ENCODE measurements at places on chromosomes 4 and X. TPM values are rescaled to one million over a fixed set of nuclear protein-coding genes. Genes with fewer than 3 reads are reported as not detected.

- no peak for DNase-seq
Measured at GRCh38 chr4:138199568-138200235, 42.4 kb downstream of the SLC7A11 start.

GRCh38 chr4:60655356-60655755, 544.8 kb upstream of the ADGRL3 start:
- DNase-seq: no peak

DNA sequence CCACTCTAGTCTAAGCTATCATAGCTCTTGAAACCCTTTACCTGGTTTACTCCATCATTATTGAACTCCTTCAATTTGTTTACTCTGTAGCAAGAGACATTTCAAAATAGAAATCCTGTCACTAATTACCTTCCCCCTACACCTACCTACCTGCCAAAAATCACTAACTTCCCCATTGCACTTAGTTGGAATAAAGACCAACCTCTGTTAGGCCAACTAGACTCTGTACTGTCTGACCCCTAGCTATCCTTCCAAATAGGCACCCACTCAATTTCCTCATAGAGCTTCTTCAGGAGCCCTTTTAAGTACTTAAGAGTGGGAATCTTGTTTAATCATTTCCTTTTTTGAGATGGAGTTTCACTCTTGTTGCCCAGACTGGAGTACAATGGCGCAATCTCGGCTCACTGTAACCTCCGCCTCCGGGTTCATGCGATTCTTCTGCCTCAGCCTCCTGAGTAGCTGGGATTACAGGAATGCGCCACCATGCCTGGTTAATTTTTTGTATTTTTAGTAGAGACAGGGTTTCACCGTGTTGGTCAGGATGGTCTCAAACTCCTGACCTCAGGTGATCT, 8.9 kb upstream of the CDKL2 start:
- no peak for DNase-seq

GRCh38 chr4:130395871-130396270, 1299.9 kb downstream of the C4orf33 start:
- no peak for DNase-seq

GRCh38 chr4:140174543-140174942, 20.6 kb upstream of the MAML3 start:
- DNase-seq: no peak

DNA sequence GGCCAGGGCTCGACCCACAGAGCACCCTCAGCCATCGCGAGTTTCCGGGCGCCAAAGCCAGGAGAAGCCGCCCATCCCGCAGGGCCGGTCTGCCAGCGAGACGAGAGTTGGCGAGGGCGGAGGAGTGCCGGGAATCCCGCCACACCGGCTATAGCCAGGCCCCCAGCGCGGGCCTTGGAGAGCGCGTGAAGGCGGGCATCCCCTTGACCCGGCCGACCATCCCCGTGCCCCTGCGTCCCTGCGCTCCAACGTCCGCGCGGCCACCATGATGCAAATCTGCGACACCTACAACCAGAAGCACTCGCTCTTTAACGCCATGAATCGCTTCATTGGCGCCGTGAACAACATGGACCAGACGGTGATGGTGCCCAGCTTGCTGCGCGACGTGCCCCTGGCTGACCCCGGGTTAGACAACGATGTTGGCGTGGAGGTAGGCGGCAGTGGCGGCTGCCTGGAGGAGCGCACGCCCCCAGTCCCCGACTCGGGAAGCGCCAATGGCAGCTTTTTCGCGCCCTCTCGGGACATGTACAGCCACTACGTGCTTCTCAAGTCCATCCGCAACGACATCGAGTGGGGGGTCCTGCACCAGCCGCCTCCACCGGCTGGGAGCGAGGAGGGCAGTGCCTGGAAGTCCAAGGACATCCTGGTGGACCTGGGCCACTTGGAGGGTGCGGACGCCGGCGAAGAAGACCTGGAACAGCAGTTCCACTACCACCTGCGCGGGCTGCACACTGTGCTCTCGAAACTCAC, 3.6 kb downstream of the MID1IP1 start:
- peak; percentile 56 for DNase-seq

DNA sequence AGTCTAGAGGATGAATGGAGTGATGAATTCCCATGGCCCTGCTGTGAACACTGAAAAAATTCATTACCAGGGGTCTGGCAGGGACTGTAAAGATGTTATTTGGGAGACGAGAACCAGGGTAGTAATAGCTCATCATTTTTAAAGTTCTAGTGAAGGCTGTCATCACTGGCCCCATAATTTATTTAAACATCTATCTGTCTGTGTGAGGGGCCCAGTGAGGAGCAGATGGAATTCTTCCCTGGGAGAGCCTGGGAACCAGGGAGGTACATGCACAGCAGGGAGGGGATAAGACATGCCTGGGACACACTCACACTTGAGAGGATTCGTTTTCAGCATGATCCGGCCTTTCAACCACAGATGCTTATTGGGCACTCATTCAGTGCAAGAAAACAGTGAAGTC, 162.0 kb downstream of the PDGFRA start:
- peak; percentile 60 for DNase-seq

DNA sequence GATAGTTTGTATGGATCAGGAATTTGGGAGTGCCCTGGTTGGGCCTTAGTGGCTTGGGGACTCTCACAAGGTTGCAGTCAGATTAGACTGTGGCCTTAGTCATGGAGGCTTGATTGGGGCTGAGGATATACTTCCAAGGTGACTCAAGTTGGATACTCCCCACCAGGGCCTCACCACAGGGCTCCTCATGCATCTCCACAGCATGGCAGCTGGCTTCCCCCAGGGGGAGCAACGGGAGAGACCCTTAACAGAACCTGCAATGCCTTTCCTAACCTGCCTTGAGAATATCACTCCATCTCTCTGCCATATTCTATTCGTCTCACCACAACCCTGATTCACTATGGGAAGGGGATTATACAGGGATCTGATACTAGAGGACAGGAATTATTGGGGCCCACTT, 161.9 kb downstream of the RELL1 start:
- no peak for DNase-seq

DNA sequence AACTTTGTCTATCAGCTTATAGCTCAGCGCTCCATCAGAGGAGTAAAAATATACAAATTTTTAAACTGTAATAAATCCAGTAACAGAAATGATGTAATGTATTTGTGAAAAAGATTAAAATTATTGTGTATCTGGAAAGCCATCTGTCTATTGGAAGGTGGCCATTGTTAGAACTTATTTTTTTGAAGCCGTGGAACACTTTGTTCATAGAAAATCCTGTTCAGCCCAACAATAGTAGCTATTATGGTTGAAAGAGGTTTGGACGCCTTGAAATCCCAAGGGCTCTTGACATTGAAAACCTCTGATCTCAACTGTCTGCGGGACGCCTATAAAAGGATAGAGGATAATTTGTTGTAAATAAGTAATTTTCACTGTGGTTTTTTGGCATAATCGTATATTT, 98.3 kb downstream of the RAPGEF2 start:
- DNase-seq: no peak

DNA sequence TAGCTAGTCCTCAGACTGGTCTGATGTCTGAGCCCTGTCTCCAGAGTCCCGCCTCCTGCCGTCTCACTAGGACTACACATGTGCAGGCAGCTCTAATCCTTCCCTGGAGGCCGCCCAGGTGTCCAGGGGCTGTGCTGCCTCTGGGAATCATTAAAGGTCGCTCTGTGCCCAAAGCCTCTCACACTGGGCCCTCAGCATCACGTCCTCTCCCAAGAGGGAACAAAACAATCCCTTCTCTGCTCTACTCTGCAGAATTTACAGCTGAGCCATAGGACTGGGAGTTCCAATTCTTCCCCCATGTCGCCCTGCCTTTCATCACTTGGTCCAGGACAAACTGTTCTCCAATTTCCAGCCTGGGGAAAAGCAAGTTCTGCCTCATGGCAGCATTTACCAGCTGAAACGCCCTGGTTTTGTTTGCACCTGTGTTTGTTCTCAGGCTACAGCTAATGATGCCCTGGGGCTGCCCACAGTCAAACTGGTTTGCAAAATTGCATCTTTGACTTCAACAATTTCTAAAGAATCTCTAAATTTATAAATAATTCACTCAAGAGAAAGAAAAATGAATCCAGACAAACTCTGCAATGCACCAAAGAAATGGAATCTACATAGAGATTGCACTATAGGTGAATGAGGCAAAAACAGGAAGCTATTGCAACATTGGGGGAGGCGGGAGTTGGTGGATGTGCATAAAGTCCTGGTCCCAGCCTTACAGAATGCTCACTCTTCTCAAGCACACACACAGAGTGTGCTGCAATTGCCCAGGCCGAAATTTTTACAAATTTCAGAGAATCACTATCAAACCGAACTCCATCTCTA, 7.2 kb upstream of the MRFAP1 start:
- no peak for DNase-seq

- no peak for DNase-seq
Measured at GRCh38 chr4:119834906-119835612, 206.5 kb upstream of the PDE5A start.

- DNase-seq: no peak
Measured at GRCh38 chr4:24763631-24764297, 31.6 kb upstream of the SOD3 start.

- no peak for DNase-seq
Measured at GRCh38 chrX:17596061-17596460, 141.2 kb upstream of the SCML1 start.

- DNase-seq: no peak
Measured at GRCh38 chr4:16205298-16206164, 20.7 kb downstream of the TAPT1 start.

GRCh38 chrX:96621811-96622210, 62.8 kb upstream of the DIAPH2 start:
- no peak for DNase-seq

- DNase-seq: no peak
Measured at GRCh38 chrX:13013363-13014110, 30.9 kb downstream of the FAM9C start.

DNA sequence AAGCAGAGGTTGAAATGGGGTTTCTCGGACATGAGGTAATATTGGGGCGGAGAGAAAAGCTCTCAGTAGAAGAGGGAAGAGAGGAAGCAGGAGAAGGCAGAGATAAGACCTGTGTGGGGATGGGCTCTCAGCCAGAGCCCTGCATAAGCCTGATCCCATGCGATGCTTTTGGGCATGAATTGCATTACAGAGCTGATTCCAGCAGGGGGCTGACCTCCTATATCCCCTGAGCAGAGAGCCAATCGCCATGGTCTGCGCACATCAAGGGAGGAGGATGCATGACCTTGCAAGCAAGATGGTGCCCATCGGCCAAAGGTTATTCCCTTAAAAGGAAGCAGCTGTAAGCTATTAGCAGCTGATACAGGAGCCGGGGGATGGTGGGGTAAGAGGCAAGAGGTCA, 7.6 kb downstream of the ANOS1 start:
- peak; percentile 85 for DNase-seq

- peak; percentile 58 for DNase-seq
Measured at GRCh38 chr4:73222466-73223257, 35.9 kb downstream of the ANKRD17 start.

DNA sequence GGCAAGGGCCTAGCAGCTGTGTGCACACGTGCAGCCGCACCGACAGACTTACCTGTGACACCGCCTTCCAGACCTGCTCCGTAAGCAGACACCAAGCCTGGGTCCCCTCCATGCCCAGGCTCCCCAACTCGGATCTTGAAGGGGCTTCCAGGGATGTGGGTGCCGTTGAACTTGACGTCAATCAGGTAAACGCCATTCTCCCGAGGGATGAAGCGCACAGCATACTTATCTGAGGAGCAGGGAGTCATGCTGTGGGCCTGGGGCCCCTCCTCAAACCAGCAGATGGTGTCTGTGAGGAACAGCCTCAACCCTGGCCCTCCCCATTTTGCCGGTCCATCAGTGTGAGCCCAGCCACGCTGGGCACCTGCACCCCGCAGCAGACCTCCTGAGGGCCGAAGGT, 24.5 kb downstream of the FLNA start:
- DNase-seq: no peak

DNA sequence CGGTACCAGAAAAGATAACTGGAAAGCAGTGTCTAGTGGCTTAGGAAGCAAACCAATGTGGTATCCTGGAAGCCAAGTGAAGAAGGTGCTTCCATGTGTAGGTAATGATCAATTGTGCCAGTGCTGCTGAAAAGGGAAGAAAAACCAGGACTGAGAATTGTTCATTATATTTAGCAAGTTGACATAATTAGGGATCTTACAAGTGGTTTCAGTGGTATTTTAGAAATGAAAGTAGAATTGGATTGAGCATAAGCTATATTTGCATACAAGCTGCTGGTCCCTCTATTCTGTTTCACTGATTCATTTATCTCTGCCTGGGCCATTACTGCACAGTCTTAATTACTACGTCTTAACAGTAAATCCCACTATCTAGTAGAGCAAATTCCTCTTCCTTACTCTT, 32.3 kb downstream of the PRDM8 start:
- no peak for DNase-seq

CENPVL1 gene
- 0.64 TPM for total RNA-seq

TRMT44 gene
- total RNA-seq: 114 TPM

GC gene
- total RNA-seq: not detected

PABPC1L2A gene
- total RNA-seq: not detected

Measured in endodermal cell (in vitro differentiated cells).